Vagina (tissue), 2 donors: ENCODE measurements at places on chromosomes 12 and 14. TPM values are rescaled to one million over a fixed set of nuclear protein-coding genes. Genes with fewer than 3 reads are reported as not detected.
A peak's percentile ranks its signal among the peaks of the same experiment; 100 is the strongest.

TSPAN31 gene
- 67.0 TPM for total RNA-seq

CELA1 gene
- total RNA-seq = not detected

B4GALNT1 gene
- total RNA-seq = 7.6 TPM

GRCh38 chr14:100539766-100540140, 47.5 kb downstream of the BEGAIN start:
- no peak overlapping the region for H3K4me3 ChIP-seq
- DNase-seq = no peak
- H3K27me3 ChIP-seq = no peaks in the 10 kb centered on the region
- no peaks in the 10 kb centered on the region for H3K36me3 ChIP-seq
- no peaks in the 10 kb centered on the region for H3K4me1 ChIP-seq

- H3K4me3 ChIP-seq = no peak overlapping the region
- H3K36me3 ChIP-seq = peaks cover 24% of the 10 kb centered on the region
- peaks cover 14% of the 10 kb centered on the region for H3K4me1 ChIP-seq
- H3K27me3 ChIP-seq = no peaks in the 10 kb centered on the region
Observed at GRCh38 chr14:91155626-91156089, 41.8 kb downstream of the DGLUCY start.

DNA sequence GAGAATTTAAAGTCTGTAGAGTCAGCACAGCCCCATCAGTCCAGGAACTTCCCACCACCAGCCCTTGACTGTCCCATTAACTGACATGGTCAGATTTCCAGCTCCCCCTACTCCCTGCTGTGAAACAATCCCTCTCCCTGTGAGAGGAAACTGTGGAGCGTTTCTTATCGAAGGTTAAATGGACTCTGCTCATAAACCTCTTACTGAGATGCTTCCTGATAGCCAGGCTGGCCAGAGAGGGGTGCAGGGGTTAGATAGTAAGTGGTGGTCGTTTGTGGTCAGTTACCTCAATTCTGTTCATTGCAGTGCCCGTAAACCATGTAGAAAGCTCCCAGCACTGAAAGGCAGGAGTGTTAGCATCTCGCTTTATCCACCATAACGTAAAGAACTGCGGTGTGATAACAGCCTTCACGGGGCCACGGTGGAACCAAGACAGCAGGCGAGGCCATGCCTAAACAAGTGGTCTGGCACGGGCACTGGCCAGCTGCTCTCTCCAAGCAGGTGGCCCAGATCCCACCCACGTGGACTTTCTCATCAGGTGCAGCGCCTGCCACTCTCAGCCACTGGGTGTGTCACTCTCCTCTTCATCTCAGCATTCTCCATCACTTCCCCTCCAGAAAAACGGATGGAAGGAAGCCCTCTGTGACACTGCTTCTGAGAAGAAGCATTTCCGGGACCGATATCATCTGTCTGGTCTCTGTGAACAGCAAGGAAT, 102.2 kb downstream of the FBXL14 start:
- H3K36me3 ChIP-seq = no peaks in the 10 kb centered on the region
- H3K27me3 ChIP-seq = no peaks in the 10 kb centered on the region
- no peak overlapping the region for H3K4me3 ChIP-seq
- H3K4me1 ChIP-seq = peaks cover 17% of the 10 kb centered on the region
- no peak overlapping the region for H3K27ac ChIP-seq

GRCh38 chr12:2555487-2556082, 239.2 kb upstream of the FKBP4 start:
- no peaks in the 10 kb centered on the region for H3K27me3 ChIP-seq
- no peak overlapping the region for H3K27ac ChIP-seq
- no peak overlapping the region for H3K4me3 ChIP-seq
- no peaks in the 10 kb centered on the region for H3K36me3 ChIP-seq

GRCh38 chr12:67649261-67649569, 670 bp downstream of the DYRK2 start:
- H3K4me3 ChIP-seq = peak overlapping the region; percentile 95
- no peak for DNase-seq
- H3K4me1 ChIP-seq = peaks cover 48% of the 10 kb centered on the region
- no peaks in the 10 kb centered on the region for H3K27me3 ChIP-seq
- H3K27ac ChIP-seq = peak overlapping the region; percentile 96
- H3K36me3 ChIP-seq = no peaks in the 10 kb centered on the region

DNA sequence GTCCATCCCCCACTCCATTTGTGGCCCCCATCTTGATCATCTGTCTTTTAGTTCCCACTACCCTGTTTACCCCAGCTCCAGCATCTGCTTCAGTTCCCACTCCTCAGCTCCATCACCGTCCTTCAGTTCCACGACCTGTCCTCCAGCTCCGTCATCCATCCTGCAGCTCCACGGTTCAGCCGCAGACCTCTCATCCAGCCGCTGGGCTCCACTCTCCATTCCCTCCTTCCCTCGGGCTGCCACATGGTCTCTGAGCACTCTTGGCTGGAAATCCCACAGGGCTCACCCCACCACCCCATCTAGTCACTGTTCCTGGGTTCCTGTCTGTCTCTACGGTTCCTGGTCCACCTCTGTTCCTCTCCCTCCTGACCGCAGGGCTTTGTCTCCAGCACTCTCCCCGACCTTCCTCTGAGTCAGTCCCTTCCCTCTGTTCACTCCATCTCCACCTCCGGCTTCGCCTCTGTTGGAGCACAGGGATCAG, 3.3 kb upstream of the P3H3 start:
- H3K27ac ChIP-seq = no peak overlapping the region
- peak overlapping the region; percentile 12 for H3K4me3 ChIP-seq
- peaks cover 59% of the 10 kb centered on the region for H3K4me1 ChIP-seq

- H3K4me1 ChIP-seq = no peaks in the 10 kb centered on the region
- no peak overlapping the region for H3K4me3 ChIP-seq
- no peak for DNase-seq
- H3K27ac ChIP-seq = no peak overlapping the region
- H3K27me3 ChIP-seq = no peaks in the 10 kb centered on the region
- no peaks in the 10 kb centered on the region for H3K36me3 ChIP-seq
Observed at GRCh38 chr14:38971258-38971921, 131.6 kb downstream of the SEC23A start.

- no peaks in the 10 kb centered on the region for H3K4me1 ChIP-seq
- H3K27me3 ChIP-seq = no peaks in the 10 kb centered on the region
- DNase-seq = no peak
- H3K27ac ChIP-seq = no peak overlapping the region
- H3K36me3 ChIP-seq = no peaks in the 10 kb centered on the region
- no peak overlapping the region for H3K4me3 ChIP-seq
Observed at GRCh38 chr14:32620303-32620702, 291.2 kb downstream of the AKAP6 start.
